ENCODE measurements at places on chromosomes 3 and 15.

GRCh38 chr15:57541805-57542504 is 49.7 kb upstream of the MYZAP start:
- peak; percentile 44 for DNase-seq

GRCh38 chr15:50190166-50190570 is 8.2 kb downstream of the SLC27A2 start:
- DNase-seq: peak; percentile 64

- no peak for DNase-seq
Observed at GRCh38 chr3:195040773-195041520, 230.0 kb downstream of the XXYLT1 start.

DNA sequence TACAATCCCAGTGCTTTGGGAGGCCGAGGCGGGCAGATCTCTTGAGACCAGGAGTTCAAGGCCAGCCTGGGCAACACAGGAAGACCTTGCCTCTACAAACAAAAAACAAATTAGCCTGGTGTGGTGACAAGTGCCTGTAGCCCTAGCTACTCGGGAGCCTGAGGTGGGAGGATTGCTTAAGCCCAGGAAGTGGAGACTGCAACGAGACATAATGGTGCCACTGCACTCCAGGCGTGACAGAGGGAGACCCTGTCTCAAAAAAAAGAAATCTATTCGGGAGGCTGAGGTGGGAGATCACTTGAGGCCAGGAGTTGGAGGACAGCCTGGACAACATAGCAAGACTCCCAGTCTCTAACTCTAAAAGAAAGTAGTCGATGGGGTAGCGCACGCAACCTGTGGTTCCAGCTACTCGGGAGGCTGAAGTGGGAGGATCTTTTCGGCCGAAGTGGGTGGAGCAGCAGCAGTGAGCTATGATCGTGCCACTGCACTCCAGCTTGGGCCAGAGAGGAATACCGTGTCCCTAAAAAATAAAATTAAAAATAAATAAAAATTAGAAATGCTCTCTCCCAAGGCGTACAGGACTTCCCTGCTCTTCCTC is 775 bp downstream of the C3orf33 start:
- peak; percentile 51 for DNase-seq

DNA sequence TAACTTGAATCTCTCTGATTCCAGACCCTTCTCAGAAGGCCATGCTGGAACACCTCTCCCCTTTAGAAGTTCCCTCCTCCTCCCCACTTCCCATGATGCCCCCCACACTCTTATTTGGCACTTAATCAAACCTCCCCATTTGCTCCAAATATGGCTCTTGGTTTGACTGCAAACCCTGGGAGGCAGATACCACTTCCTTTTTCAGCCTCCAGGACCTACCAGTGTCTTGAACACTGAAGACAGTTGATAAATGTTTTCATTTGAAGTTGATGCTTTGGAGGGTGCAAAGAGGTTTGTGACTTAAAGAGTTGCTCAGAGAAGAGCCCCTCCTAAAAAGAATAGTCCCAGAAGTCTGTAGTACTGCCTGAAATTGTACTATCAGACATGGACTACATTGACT is 61.5 kb downstream of the SEMA5B start:
- DNase-seq: no peak
